Myocyte (in vitro differentiated cells): ENCODE measurements at places on chromosomes 2 and 18.

DNA sequence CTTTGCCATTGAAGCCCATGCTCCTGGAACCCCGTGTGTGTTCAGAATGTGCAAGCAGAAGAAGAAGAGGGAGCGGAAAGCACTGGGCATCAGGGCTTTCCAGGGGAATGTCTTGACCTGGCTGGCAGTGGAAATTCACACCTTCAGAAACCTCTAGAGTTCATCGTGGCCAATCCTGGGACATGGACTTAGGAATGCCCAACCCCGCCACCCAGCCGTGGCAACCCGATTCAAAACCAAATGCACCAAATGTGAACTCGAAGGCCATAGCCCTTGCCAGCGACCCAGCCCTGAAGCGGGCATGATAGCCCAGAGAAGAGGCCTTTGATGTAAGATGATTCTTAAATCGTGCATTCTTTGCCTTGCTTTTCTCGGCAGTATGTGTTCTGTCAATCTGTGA lies 69.4 kb downstream of the ADI1 start:
- no peak for DNase-seq

GRCh38 chr2:158688721-158689120 lies 106.4 kb upstream of the DAPL1 start:
- peak; percentile 61 for DNase-seq

DNA sequence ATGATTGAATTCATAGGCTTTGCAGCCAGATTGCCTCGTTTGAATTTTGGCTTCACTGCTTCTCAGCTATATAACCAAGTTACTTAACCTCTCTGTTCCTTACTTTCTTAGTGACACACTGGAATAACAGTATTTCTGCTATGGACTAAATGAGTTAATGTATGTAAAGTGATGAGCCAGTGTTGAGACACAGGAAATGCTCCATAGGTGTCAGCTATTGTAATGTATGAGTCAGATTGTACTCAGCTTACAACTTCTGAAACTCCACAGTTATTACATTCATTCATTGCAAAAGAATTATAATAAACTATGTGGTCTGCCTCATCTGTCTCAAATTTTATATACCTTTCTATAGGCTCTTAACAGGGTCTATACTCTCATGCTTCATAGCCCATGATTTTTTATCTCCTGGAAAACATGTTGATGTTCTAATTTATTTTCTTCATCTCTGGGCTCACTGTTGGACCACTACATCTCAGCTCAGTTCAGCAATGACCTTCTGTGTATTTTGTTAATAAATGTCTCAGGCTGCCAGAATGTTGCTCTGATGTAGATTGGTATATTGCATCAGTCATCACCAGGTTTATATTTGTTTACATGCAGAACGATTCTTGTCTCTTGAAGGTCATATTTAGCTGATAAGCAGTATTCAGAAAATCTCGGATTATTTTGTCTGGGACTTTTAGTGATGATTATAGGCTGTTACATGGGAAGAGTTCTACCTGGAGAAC lies 76.2 kb downstream of the MAP3K20 start:
- DNase-seq: no peak

DNA sequence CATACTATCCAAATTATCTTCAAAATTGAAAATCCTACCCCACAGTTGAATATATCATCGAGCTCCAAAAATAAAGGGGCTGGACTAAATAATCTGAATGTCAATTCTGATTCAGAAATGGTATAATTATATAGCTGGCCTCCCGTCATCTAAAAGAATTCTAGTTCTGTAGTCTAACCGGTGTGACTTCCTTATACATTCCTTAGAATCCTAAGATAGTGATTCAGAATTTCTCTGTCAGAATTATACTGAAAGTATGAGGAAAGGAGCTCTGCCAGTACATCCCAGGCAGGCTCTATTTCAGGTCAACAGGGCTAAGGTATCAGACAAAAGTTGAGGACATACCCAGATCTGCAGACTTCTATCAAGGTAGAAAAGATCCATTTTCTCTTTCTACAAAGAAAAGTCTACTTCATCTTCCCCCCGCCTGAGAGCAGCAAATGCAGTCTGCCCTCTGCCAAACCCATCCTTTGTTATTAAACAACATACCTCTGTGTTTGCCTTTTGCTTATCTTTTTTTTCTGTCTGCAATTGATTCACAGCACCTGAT lies 128.5 kb downstream of the METTL4 start:
- no peak for DNase-seq

GRCh38 chr18:46407486-46408166 lies 249.4 kb downstream of the LOXHD1 start:
- peak; percentile 69 for DNase-seq

DNA sequence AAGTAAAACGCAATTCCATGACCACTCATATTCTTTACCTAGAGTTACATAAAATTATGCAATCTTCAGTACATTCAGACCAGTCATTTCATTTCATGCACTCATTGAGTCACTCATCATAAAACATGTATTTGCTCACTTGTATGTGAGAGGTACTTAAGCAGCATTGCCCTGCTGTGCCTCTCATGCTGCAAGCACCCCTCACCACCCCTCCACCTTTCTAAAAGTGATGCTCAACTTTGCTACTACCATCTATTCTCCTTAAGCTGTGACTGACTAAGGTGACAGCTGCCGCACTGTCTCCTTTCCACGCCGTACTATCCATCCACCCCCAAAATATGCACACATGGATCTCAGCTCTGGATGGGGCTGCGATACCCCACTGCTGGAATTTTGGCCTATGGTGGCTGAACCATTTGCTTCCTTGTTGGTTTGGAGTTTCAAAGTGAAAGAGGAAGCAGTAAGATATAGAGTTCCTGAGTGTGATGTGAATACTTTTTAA lies 7.2 kb downstream of the ARHGAP25 start:
- DNase-seq: no peak

GRCh38 chr2:134354611-134355010 lies 100.7 kb downstream of the MGAT5 start:
- no peak for DNase-seq

- DNase-seq: peak; percentile 9
Measured at GRCh38 chr2:170301626-170302025, 123.7 kb downstream of the MYO3B start.

DNA sequence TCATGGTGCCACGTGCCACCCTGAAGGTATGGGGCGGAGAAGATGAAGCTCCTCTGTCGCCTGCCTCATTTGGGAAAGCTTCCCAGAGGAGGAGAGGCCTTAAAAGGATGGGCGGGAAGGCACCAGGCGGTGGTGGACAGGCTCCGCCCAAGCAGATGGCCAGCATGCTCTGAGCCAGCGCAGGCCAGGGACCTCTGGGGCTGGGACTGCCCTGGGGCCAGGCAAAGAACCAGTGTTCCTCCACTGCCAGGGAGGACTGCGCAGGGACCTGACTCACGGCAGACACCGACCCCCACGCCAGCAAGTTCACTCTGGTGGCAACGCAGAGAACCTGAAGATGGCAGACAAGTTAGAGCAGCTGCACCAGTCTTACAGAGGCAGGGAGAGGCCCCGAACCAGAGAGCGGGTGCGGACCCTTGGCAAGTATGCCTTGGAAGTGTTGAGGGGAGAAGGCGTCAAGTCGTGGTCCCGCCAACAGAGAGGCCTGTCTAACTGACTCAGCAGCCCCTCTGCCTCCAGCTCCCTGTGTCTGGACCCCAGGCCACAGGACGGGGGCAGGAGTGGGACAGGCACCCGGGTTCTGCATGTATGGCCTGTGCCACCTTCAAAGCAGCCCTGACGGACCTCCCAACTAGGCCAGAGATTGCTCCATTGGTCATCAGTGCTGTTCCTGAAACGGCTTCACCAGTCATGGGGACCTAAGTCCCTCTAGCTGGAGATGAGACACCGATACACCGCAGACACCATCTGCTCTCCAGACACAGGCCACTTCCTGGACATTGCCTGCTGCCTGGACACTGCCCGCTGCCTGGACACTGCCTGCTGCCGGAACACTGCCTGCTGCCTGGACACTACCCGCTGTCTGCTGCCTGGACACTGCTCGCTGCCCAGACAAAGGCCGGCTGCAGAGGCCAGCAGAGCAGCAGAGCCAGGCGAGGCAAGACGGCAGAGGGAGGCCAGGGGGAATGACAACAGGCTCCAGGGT lies 124.7 kb downstream of the HDAC4 start:
- DNase-seq: peak; percentile 91

- no peak for DNase-seq
Measured at GRCh38 chr2:65275141-65275915, 47.7 kb downstream of the ACTR2 start.

- no peak for DNase-seq
Measured at GRCh38 chr2:36059691-36060090, 295.9 kb upstream of the CRIM1 start.

DNA sequence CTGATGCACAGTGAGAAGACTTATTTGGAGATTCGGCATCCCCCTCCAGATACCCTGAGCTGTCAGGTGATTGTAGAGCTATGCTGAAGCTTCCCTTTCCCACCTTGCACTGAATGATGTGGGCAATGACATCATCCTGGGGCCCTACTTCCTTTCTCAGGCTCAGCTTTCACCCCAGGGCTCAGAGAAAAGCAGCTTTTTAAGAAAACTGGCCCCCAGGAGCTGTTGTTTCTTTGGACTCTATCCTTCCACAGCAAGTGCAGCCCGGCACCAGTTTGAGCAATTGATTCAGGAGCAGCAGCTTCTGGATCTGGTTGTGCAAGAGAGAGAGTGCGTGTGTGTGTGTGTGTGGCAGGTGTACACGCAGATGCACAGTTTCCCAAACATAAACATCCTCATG lies 251.3 kb downstream of the ANAPC1 start:
- no peak for DNase-seq

DNA sequence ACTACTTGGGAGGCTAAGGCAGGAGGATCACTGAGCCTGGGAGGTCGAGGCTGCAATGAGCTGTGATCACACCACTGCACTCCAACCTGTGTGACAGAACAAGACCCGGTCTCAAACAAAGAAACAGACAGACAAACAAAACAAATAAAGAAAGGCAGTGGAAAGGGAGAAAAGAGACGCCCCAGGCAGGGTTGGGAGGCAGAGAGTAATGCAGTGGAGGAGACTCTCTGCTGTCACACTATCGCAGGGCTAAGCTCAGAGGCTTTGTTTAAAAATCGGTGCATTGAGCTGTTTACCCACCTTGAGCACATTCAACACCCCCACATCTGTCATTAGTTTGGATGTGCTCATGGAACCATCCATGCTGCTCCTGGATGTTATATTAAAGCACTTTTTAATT lies 84.2 kb upstream of the RMP24 start:
- no peak for DNase-seq

DNA sequence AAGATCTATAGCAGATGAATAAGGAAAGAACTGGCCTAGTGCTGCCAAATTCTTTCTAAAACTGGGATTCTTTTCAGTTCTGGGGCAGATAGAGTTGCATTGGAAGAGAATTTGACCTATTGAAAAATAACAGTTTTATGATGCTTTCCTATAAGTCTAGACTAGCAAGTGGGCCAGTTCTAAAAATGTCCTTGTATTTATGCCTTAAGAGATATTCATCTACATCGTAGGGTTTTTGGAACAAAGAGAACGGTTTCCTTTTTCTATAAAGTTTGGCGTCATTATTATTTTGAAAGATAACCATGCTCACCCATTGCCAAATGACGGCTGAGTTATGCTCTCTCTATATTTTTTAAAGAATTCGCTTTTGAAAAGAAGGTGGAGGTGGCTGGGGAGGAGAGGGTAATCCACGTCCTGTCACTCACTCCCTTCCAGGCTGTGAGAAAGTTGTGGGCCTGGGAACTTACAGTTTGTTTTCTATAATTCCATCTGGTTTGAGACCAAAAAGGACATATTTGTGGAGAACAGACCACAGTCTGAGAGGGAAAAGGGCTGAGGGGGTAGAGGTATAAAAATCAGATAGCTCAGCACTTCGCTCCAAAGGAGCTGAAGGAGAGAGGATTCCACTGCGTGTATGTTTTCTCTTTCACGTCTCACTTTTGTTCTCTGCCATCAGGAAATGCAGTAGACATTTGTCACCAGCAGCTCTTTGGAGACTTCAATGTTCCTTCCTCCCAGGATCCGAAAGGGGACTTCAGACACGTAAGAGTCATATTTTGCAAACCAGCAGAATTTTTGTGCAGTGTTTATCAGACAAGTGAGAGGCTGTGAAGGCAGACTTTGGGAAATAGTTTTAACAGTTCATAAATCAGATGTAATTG lies 281.9 kb upstream of the FN1 start:
- DNase-seq: no peak

GRCh38 chr2:65057391-65058052 lies 1.3 kb downstream of the CEP68 start:
- peak; percentile 71 for DNase-seq

DNA sequence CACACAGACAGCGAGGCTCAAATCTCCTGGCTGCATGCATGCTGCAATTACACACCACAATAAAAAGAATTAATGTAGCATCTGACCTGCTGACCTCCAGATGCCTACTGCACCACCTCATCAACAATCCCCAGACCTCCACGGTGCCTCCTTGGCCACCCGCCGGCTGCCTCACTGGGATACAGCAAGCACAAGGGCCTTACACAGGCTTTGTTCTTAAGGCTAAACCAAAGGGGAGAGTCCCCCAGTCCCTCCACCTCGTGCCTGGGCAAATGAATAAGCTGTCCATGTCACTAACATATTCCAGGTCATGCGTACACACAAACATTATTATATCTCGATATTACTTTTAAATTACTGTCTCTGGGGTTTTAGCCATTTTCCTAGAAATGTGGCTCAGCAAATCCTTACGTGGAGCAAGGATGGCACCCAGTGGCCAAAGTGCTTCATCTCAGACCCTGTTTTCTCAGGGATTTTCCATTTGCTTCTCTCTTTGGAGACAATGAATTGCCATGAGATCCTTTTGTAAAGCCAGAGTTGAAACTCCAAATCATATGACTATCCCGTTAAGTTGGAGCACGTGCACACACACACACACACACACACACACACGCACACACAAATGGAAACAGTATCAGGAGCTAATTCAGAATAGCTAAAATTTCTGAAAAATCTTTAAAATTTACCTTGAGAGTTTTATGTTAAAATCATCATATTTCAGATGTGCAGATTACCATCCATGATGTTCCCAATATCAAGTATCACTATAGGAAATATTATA lies 313.8 kb downstream of the PDE11A start:
- peak; percentile 68 for DNase-seq

- no peak for DNase-seq
Measured at GRCh38 chr2:127721978-127722355, 20.7 kb downstream of the SFT2D3 start.

- DNase-seq: no peak
Measured at GRCh38 chr18:23207191-23207955, 72.1 kb downstream of the CABLES1 start.

DNA sequence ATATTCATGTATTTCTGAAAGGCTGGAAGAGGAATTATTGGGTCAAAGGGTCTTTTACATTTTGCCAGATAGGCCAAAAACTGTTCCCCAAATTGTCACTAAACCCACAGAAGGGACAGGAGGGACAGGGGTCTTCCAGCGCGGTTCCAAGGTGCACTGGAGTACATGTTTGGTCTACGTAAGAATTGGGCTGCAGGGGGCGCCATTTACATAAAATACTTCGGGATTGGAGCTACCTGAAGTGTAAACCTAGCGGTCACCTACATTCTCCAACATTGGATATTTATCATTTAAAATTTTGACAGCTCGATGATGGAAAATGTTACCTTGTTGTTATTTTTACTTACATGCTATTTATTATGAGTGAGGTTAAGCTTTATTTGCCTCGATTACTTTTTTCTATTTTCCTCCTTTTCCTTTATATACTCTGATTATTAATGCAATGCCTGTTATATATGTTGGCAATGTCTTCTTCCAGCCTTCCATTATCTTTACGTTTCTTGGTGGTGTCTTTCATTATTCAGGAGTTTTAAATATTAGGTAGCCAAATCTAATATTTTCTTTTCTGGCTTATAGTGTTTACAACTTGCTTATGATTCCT lies 43.0 kb upstream of the RAB6C start:
- no peak for DNase-seq

- DNase-seq: no peak
Measured at GRCh38 chr2:100886085-100886484, 66.1 kb downstream of the NPAS2 start.
